ENCODE measurements at places on chromosomes 16 and 17.

GRCh38 chr17:52751051-52751450 is 592.5 kb upstream of the CA10 start:
- no peak for DNase-seq

GRCh38 chr17:21301593-21302550 is 17.4 kb downstream of the MAP2K3 start:
- DNase-seq: no peak

DNA sequence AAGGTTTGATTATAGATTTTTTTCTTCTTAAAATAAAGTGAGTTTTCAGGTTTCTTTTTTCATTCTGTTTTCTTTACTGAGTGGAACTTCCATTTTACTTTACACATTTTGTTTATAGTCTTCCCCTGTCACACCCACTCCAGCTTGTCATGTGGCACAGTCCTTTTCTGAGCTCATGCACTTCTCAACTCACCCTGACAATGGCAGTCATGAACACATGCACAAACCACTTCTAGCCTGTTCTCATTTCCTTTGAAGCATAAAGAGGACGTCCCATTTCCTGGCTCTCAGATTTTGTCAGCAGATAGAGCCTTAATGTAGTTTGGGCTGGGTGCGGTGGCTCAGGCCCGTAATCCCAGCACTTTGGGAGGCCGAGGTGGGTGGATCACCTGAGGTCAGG is 168.0 kb downstream of the AHSP start:
- DNase-seq: no peak

- no peak for DNase-seq
Observed at GRCh38 chr17:21173543-21173942, 40.4 kb downstream of the TMEM11 start.

GRCh38 chr16:73101568-73101967 is 53.6 kb upstream of the ZFHX3 start:
- DNase-seq: no peak

DNA sequence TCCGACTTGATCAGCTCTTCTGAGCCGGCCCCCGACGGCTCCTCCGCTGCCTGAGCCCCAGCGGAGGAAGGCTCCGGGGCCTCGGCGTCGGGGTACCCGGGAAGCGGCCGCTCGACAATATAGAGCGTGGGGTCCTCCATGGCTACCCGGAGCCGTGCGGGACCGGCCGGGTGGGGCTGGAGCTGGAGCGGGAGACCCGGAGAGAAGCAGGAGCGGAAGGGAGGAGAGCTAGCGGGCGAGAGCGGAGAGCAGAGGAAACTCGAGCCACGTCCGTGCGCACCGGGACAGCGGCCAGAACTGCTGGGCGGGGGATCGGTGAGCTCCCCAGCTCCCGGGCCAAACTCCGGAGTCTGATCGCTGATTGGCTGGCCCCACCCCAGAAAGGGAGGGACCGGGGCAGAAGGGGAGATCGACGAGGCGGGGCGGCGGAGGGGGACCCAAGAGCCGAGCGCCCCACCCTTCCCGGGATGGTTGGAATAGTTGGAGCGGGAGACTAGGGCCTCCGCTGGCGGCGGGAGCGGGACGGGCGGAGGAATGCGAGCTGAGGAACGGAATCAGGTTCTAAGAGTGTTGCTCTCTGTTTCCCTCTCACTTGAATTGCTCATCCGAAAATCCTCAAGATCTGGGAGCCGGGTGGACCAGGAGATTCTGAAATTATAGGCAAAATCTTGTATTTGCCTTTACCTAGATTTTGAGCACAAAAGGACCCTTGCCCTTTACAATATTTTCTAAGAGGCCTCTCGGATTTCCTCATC is at the start of gene CAVIN1:
TSS of gene CAVIN1 (minus strand) at position 299 of the 755 bp plus-strand sequence. CDS start at position 140, 159 bp downstream.
- no peak for DNase-seq

DNA sequence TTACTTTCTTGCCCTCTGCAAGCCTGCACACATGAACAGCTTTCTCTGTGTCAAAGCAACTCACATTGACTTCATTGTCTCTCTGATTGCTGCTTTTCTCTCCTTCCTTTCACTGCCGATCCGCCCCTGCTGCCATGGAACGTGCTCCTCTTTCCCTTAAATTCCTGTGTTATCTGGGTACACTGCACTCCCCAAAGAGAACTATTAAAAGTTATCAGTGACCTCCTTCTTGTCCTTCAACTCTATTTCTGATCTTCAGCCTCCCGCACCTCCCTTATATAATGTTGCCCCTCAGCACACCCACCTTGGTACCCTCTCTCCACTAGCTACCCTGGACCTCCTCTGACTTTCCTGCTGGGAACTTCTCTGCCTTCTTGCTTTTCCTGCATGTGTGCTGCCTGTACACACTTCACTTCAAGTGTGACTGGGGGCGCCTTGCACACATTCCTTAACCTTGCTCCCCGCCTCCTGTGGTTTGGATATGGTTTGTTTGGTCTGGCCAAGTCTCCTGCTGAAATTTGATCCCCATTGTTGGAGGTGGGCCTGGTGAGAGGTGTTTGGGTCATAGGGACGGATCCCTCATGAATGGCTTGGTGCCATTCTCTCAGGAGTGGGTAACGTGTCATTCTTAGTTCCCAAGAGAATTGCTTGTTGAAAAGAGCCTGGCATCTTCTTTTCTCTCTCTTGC is 26.7 kb upstream of the PMP22 start:
- no peak for DNase-seq

DNA sequence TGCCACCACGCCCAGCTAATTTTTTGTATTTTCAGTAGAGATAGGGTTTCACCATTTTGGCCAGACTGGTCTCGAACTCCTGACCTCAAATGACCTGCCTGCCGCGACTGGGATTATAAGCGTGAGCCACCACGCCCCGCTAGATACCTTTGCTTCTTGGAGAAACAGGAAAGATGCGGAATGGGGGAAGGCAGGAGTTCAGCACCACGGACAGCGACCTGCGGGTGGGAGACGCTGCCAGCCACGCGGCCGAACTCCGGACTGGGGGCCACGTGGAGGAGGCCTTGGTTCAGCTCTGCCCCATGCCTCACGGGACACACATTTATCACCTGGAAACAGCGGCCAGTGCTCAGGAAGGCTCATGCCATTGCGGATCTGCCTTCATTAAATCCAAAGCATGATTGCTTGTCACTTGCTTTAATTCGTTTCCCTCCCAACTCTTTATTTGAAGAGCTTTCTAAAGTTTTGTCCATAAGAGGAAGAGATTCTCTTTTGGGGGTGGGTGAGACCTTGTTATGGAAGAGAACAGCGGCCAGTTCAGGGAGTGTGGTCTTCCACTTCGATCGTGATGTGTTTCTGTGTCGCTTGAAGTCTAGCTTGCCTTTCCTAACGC is 219.9 kb downstream of the ENGASE start:
- peak; percentile 22 for DNase-seq

DNA sequence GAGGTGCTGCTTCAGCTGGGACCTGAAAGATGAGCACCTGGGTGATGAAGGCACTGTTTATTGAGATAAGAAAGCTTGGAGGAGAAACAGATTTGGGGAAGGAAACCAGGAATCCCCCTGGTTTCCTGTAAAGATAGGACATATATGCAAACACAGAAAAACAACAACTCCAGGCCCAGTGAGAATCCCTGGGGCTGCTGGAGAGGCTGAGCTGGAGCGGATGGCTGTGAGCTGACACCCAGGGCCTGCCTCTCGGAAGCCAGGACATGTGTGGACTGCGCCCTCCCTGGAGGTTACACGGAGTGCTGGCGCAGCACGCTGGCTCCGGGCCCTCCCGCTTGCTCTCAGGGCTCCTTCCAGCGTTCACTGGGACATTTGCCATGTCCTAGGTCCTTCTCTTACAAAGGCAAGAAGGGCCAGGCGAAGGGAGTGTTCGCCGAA is 57.5 kb downstream of the CYB5B start:
- DNase-seq: no peak

DNA sequence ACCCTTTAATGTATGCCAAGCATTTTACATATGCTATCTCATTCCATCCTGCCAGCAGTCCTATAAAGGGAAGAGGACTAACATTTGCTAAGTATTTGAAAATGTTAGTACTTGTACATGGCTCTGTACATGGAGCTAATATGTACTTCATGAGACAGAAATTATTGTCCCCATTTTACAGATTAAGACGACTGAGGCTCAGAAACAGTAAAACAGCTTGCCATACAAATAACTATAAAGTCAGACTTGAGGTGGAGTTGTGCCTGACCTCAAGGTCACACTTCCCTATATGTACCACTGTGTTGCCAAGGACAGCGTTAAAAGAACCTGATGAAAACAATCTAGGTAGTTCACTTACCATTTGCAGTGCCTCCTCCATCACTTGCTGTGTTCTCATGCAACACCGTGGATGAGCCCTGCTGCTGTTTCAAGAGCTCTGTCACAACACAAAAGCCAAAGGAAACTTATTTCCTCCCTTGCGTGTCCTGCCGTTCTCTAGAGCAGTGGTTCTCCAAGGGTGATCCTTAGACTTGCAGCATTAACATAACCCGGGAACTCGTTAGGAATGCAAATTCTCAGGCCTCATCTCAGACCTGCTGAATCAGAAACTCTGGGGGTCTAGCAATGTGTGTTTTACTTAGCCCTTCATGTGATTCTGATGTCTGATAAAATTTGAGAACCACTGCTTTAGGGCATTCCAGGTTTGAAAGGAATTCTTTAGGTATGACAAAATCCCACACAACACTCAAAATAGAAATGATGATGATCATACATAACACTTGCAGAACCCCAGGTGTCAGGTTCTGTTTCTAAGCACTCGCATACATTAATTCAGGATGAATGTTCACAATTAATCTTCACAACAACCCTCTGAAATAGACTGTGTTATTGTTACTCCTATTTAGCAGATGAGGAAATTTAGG is 51.2 kb upstream of the MTMR4 start:
- DNase-seq: no peak

GRCh38 chr16:88934066-88934667 is 42.8 kb downstream of the CBFA2T3 start:
- no peak for DNase-seq

- DNase-seq: no peak
Observed at GRCh38 chr17:34721326-34721725, 141.9 kb downstream of the TMEM132E start.

DNA sequence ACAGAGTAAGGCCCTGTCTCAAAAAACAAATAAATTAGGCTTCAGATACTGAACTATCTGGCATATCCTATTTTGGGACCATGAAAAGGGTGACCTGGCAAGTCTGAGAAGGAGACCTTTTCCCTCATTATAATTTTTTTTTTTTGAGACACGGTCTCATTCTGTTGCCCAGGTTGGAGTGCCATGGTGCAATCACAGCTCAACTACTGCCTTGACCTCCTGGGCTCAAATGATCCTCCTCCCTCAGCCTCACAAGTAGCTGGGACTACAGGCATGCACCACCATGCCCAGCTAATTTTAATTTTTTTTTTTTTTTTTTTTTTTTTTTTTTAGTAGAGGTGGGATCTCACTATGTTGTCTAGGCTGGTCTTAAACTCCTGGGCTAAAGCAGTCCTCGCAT is 37.3 kb downstream of the PLCG2 start:
- no peak for DNase-seq

- no peak for DNase-seq
Observed at GRCh38 chr16:17392857-17393692, 77.7 kb downstream of the XYLT1 start.

- DNase-seq: no peak
Observed at GRCh38 chr16:21081329-21081728, 69.3 kb downstream of the DNAH3 start.

DNA sequence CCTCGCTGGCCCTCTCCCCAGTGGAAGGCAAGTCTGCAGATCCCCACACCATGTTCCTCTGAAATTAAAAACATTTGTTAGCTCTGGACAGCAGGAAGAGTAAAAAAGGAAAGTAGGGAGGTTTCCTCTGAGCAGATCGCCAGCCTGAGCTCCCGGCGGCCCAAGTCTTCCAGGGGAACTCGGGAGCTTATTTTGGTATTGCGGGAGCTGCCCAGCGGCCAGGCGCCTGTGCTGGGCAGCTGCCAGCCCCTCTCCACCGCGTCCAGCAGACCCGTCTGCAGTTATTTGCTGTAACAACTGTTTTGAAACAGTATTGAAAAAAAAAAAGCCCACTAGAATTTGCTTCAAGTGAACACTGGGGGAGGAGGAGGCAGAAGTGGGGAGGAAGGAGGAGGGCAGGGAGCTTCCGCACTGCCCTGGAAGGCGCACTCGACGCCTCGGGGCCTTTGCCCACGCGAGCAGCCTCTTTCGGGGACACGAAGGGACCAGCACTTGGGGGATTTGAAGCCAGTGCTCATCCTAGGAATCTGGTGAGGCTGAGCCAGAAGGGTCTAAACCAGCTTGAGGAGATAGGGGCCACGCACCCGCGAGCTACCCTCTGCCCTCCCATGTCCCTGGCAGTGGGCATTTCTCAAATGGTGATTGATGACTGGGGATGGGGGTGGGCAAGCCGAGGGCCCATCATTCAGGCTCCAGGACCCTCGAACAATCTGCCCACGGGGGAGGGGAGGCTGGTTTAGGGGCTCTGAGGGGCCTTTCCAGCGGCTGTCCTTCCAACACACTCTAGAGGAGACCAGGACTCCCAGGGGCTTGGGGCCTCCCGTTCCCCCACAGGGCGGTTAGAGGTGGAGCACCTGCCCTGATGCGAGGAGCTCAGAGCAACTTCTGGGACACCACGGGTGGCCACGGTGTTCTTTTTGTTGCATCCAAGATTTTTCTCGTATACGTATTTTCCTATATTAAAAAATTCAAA is 3.0 kb upstream of the BAHCC1 start:
- no peak for DNase-seq

- no peak for DNase-seq
Observed at GRCh38 chr17:75507733-75508719, 7.3 kb downstream of the CASKIN2 start.

GRCh38 chr16:20610211-20610891 is 34.2 kb upstream of the ACSM2B start:
- no peak for DNase-seq

DNA sequence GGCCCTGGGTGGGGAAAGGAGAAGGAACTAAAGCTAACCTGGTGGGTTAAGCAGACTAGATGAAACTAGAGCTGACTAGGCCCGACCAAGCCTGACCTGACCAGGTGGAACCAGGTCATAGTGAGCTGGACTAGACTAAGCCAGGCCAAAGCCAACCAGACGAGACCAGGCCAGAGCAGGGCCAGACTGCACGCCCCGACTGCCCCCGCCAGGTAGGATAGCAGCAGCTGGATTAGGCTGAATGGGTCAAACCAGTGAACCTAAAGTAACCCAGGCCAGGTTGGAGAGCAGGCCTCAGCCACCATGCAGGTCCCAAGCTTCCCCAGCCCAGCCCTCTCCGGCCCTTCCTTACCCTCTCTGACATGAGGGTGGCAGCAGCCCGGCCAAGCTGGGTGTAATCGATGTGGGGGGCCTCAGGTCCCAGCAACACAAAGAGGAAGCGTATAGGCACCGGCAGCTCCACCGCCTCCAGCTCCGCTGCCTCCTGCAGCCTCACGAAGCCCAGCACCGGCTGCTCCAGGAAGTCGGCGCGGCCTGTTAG is 9.1 kb downstream of the SLC4A1 start:
- no peak for DNase-seq

- DNase-seq: no peak
Observed at GRCh38 chr16:89798832-89799370, 17.5 kb downstream of the FANCA start.

- DNase-seq: no peak
Observed at GRCh38 chr17:58403311-58403710, 14.0 kb downstream of the RNF43 start.

DNA sequence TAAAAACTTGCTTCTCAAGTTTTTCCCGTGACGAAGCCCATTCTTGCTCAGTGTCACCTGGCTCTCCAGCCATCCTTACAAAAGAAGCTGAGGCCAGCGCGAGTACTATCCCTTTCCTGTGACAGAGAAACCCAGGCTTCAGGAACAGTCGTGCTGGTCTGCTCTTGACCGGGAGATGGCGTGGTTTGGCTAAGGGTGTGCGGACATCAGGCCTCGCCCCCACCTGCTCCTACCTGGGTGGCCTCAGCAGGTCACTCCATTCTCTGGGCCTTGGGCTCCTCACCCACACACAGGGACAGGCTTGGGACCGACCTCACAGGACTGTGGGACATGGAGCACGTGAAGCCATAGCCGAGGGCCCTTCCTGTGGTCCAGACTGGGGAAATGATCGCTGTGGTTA is 75.2 kb upstream of the CIBAR2 start:
- DNase-seq: no peak

Measured in stimulated activated CD8-positive, alpha-beta memory T cell treated with anti-CD3 and anti-CD28 coated beads, Interleukin-7, amount 100 ng/mL, for 1 hour (primary cell).